RPMI7951 (cell line): ENCODE measurements at places on chromosomes 7 and 10. TPM values are rescaled to one million over a fixed set of nuclear protein-coding genes. Genes with fewer than 3 reads are reported as not detected.

Gene PLXDC2
- 0.10 and 0.24 TPM in 2 replicates for total RNA-seq

Gene OGDHL
- not detected in 2 replicates for total RNA-seq

GRCh38 chr10:45454859-45455258, 80.8 kb downstream of the ALOX5 start:
- no peak for DNase-seq

GRCh38 chr7:140631021-140631420, 9.6 kb downstream of the DENND2A start:
- no peak for DNase-seq

DNA sequence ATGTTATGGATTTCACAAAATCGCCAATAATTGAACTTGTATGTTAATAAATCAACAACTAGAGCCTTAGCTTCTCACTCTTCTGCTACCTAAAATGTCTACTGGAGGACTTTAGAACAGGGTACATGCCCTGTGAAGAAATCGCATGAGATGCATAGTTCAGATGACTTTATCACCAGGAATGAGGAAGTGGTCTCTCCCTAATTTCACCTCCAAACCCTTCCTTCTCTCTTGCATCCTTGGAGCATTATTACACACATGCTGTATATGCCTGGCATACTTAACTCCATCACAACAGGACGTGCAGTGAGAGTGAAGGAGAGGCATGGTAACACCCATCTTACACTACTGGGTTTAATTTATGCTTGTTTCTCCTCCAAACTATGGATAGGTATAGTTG, 27.8 kb downstream of the RHEB start:
- DNase-seq, result peak; percentile 86
